Mesothelial cell of epicardium (in vitro differentiated cells): ENCODE measurements at places on chromosomes 3 and 15.

- DNase-seq = no peak
Observed at GRCh38 chr15:49154359-49154758, 1.0 kb downstream of the COPS2 start.

GRCh38 chr3:71893122-71893521, 108.2 kb upstream of the PROK2 start:
- DNase-seq = no peak

DNA sequence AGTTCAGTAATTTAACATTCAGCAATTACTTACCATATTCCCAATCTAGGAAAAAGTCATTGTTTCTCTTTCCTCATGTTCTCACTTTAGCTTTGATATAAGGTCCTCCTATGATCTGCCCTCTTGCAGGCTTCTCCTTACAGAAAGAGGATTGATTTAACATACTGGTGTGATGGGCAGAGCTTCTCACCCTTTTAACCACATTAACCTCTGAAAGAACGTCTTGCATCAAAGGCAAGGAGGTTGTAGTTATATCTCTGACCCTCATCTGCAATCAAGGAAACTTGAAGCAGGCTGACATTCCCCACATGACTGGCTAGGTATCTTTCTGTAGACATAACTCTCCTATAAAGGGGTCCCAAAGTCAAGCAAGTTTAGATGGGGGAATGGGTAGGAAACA, 39.5 kb downstream of the BTLA start:
- no peak for DNase-seq

GRCh38 chr3:99472385-99472784, 166.0 kb upstream of the COL8A1 start:
- no peak for DNase-seq

DNA sequence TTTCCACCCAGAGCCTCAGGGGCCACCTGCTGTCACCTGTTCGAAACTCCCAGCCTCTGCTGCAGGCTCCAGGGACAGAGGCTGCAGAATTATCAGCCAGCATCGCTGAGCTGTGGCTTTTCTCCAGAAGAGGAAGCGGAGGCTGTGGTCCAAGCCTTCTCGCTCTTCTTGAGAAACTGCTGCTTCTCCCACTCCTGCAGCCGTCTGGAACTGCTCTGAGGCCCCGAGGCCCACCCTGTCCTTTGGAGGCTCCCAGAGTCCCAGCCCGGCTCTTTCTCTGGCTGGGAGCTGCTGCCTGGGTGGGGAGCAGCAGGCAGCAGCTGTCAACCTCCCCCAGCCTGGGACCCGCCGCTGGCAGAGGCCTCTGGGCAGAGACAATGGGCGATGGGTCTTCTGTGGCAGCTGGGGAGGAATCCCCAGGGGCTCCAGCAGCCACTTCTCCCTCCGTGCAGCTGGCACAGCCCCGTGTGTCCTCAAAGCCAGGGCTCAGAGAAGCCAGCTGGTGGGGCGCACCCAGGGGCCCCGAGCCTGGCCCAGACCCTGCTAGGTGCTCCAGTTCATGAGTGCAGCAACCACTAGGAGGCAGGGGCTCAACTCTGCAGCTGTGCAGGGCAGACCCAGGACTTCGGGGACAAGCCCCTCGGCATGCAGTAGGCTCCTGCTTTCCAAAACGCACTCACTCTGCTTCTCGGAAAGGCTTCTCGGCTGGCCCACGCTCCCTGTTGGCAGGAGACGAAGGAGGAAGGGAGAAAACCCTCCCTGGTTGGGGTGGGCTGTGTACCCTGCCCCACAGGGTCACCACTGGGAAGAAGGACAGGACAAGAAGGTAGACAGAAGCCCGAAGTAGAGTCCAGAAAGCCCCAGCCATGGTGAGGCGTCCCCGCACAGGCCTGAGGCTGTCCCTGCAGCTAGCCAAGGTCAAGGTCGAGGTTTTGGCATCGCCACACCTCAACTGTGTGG, 49.9 kb upstream of the FURIN start:
- no peak for DNase-seq
